Colonic mucosa (tissue), 4 donors: ENCODE measurements at places on chromosomes 5 and 9. TPM values are rescaled to one million over a fixed set of nuclear protein-coding genes. Genes with fewer than 3 reads are reported as not detected.

SLC4A9 gene
- total RNA-seq = not detected

ADAMTSL1 gene
- 10.2 TPM for total RNA-seq

DNA sequence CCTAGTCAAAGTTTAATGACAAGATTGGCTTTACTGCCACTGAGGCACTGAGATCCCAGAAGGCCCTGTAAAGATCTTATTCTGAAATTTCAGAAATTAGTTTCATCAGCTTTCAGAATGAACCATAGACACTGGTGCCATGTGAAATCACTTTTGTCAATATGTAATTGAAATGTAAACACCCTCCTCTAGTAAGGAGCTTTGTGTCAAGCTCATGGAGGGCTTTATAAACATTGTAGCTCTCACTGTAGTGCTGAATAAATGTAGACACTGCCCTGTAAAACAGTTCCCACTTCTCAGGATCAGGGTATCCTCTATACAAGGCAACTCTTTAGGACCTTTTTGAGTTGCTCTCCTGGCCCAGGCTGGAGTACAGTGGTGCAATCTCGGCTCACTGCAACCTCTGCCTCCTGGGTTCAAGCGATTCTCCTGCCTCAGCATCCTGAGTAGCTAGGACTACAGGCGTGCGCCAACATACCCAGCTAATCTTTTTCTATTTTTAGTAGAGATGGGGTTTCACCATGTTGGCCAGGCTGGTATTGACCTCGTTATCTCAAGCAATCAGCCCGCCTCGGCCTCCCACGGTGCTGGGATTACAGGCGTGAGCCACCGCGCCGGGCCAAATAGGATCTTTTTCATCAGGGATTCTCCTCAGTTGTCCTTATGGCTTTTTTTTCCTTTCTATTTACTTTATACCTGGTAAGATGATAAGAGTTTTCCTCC lies 1823.9 kb upstream of the CDH9 start:
- no peaks in the 10 kb centered on the region for H3K4me1 ChIP-seq
- H3K36me3 ChIP-seq = no peaks in the 10 kb centered on the region
- H3K4me3 ChIP-seq = no peak overlapping the region
- H3K27me3 ChIP-seq = no peaks in the 10 kb centered on the region
- H3K27ac ChIP-seq = no peak overlapping the region
- no peak for DNase-seq

DNA sequence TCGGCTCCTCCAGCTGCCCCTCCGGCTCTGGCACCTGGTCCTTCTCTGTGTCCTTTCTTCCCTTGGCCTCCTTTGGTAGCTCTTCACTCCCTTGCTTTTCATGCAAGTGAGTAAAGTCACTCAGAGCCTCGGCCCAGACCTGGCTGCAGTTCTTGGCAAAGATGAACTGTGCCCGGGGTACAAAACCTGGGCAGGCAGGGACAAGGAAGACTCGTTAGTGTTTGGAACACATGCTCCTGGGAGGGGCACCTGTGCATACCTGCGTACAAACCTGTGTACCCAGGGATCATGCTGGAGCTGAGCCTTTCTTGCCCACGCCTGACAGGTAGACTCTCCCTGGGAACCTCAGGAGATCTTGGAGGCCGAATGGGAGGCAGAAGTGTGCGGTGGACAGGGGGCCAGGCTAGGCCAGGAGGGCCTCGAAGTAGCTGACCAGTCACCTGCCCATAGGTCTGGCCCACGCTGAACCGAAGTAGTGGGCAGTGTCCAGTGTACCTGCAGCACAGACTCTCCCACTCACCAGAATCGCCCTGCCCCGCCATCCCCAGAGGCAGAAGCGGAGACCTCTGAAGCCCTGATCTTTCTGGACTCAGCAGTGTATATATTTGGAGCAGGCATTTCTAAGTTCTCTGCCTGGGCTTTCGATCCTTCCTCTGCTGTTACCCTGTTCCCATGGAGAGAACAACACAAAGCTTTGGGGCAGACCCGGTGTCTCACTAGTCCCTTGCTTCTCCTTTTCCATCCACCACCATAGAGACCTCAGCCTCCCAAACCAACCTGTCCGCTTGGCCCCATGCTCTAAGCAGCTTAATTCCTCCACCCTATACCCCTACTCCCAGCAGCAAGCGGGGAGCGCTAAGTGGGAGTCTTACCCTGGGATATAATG lies 41.9 kb upstream of the TESK1 start:
- no peaks in the 10 kb centered on the region for H3K4me1 ChIP-seq
- H3K36me3 ChIP-seq = no peaks in the 10 kb centered on the region
- no peak overlapping the region for H3K4me3 ChIP-seq
- no peak overlapping the region for H3K27ac ChIP-seq
- H3K27me3 ChIP-seq = no peaks in the 10 kb centered on the region

- H3K4me1 ChIP-seq = no peaks in the 10 kb centered on the region
- H3K27me3 ChIP-seq = peaks cover 20% of the 10 kb centered on the region
- DNase-seq = peak; percentile 43
- no peaks in the 10 kb centered on the region for H3K36me3 ChIP-seq
Observed at GRCh38 chr9:129696944-129697655, 31.7 kb downstream of the PRRX2 start.

DNA sequence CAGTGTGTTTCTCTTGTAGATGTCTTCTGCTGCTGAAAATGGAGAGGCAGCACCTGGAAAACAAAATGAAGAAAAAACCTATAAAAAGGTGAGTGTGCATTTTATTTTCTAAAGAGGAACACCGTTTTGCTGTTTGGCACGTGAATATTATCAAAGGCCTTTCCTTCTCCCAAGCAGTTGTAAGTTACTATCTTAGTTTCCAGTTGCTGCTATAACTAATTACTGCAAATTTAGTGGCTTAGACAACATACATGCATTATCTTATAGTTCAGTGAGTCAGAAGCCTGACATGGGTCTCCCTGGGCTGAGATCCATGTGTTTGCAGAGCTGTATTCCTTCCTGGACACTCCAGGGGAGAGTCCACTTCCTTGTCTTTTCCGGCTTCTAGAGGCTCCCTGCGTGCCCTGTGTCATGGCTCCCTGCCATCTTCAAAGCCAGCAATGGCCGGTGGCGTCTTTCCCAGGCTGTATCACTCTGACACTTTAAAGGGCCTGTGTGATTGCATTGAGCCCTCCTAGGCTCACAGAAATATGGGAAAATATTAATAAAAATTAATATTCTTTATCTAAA lies 117.6 kb downstream of the PIP5K1B start:
- peak; percentile 44 for DNase-seq
- H3K27ac ChIP-seq = no peak overlapping the region
- H3K4me3 ChIP-seq = no peak overlapping the region

DNA sequence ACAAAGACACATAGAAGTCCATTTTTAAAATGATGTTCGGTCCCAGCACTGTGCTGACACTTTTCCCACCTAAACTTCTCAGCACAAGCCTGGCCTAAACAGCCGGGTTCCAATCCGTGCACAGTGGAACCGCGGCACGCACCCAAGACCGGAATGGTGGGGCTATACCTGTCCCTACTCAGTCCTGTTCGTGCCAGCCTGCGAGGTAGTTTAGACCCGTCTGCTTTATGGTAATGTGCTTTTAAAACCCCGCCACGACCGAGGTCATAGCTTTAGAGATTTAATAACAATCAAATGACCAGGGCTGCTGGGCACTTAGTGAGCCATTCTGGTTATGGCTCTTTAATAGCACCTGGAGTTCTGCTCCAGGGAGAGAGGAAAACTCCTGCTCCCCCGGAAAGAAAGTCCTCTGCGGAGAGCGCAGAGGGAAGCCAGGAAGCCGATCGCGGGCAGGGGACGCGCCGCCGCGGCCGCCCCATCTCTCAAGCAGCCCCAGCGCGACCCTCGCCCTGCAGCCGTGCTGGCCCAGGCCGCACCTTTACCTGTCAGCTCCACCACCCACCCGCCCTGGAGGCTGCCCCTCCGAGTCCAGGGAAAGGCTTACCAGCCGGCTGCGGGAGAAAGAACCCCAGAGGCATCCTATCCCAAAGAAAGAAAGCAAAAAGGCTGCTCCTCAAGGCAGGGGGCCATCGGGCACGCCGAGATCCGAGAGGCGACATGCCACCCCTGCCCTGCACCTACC lies 511 bp downstream of the ARL15 start:
- peak overlapping the region; percentile 93 for H3K27ac ChIP-seq
- no peaks in the 10 kb centered on the region for H3K27me3 ChIP-seq
- peak; percentile 61 for DNase-seq
- no peaks in the 10 kb centered on the region for H3K4me1 ChIP-seq
- H3K4me3 ChIP-seq = peak overlapping the region; percentile 89

- DNase-seq = no peak
- H3K4me3 ChIP-seq = no peak overlapping the region
- no peaks in the 10 kb centered on the region for H3K36me3 ChIP-seq
Observed at GRCh38 chr9:23538067-23538402, 288.0 kb downstream of the ELAVL2 start.

GRCh38 chr5:123155446-123155960 lies 66.5 kb downstream of the PRDM6 start:
- H3K27me3 ChIP-seq = no peaks in the 10 kb centered on the region
- no peaks in the 10 kb centered on the region for H3K4me1 ChIP-seq
- H3K4me3 ChIP-seq = no peak overlapping the region
- H3K36me3 ChIP-seq = no peaks in the 10 kb centered on the region

DNA sequence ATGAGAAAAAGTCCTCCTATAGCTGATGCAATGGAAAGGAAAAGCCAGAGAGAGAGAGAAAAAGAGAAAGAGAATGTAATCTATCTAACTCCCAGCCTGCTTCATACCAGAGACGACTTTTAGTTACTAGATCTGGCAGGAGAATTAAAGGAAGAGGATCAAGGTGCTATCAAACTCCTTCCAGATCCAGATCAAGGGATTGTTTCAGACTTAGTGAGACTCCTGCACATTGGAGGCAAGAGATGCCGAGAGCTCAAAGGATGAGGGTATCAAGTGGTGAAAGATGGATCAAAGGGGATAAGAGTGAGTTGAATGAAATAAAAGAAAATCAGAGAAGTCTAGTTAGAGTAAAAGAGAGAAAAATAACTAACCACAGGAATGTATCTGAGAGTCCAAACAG lies 478.6 kb downstream of the KIF4B start:
- no peak overlapping the region for H3K27ac ChIP-seq
- H3K4me1 ChIP-seq = no peaks in the 10 kb centered on the region
- no peaks in the 10 kb centered on the region for H3K27me3 ChIP-seq
- DNase-seq = no peak
- H3K4me3 ChIP-seq = no peak overlapping the region

MYORG gene
- 57.0 TPM for total RNA-seq

- no peaks in the 10 kb centered on the region for H3K4me1 ChIP-seq
- H3K27me3 ChIP-seq = no peaks in the 10 kb centered on the region
- DNase-seq = no peak
- no peak overlapping the region for H3K27ac ChIP-seq
- H3K4me3 ChIP-seq = no peak overlapping the region
Observed at GRCh38 chr5:88544671-88545070, 276.0 kb upstream of the TMEM161B start.

- no peak for DNase-seq
- H3K4me1 ChIP-seq = no peaks in the 10 kb centered on the region
- no peaks in the 10 kb centered on the region for H3K36me3 ChIP-seq
- no peak overlapping the region for H3K4me3 ChIP-seq
- no peaks in the 10 kb centered on the region for H3K27me3 ChIP-seq
Observed at GRCh38 chr5:78926252-78926651, 58.9 kb downstream of the ARSB start.

MARVELD2 gene
- 51.0 TPM for total RNA-seq

- no peaks in the 10 kb centered on the region for H3K4me1 ChIP-seq
- no peaks in the 10 kb centered on the region for H3K36me3 ChIP-seq
Observed at GRCh38 chr9:81416476-81417298, 272.7 kb downstream of the TLE1 start.

GRCh38 chr9:125413579-125413978 lies 152.0 kb downstream of the GAPVD1 start:
- H3K4me1 ChIP-seq = peaks cover 1% of the 10 kb centered on the region
- no peak overlapping the region for H3K27ac ChIP-seq
- H3K4me3 ChIP-seq = no peak overlapping the region
- no peak for DNase-seq

- no peaks in the 10 kb centered on the region for H3K27me3 ChIP-seq
- no peak overlapping the region for H3K27ac ChIP-seq
- no peak overlapping the region for H3K4me3 ChIP-seq
- DNase-seq = no peak
Observed at GRCh38 chr5:155987265-155987810, 339.6 kb upstream of the SGCD start.

DNA sequence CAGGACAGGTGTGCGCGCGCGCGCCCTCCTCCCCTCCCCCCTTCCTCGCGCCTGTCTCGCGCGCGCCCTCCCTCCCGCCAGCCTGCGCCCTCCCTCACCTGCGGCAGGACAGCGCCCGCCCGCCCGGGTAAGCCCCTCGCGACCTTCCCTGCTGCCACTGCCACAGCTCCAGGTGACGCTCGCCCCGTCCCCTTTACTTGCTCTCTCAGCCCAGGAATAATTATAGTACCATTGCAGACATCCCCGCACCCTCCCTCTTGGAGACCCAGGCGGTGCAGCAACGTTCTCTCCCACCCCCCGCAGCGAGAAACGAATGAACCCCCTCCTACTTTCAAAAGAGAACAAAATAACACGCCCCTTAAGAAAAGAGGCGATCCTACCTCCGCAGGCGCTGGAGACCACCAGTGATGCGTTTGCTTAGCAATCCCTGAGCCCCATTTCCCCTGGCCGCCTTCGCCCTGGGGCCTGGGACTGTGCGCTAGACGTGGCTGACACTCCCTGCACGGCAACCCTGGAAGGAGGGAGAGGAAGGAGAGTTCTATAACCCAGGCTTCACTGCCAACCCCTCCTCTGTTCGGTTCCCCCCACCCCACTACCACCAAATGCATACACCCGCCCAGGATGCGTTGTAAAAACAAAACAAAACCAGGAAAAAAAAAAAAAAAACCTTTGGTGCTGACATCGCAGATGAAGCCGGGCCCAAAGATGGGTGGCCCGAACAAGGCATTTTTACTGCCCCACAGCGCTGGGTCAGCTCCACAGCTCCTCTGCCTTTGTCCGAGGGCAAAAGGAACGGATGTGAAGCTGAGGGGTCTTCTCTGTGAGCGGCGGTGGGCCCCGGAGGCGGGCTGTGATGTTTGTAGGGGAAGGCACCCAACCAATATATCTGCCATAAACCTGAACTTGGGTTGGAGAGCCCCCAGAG lies 5.6 kb upstream of the PURA start:
- no peaks in the 10 kb centered on the region for H3K36me3 ChIP-seq
- DNase-seq = peak; percentile 56
- H3K27me3 ChIP-seq = no peaks in the 10 kb centered on the region
- no peaks in the 10 kb centered on the region for H3K4me1 ChIP-seq

GRCh38 chr9:16238623-16239138 lies 631.8 kb downstream of the BNC2 start:
- no peak overlapping the region for H3K4me3 ChIP-seq
- DNase-seq = no peak
- H3K4me1 ChIP-seq = no peaks in the 10 kb centered on the region
- H3K36me3 ChIP-seq = no peaks in the 10 kb centered on the region

GRCh38 chr5:147831465-147831864 lies at the start of gene SPINK1:
TSS of gene SPINK1 (minus strand) at chr5:147831671. CDS start at chr5:147831577, 94 bp downstream.
- no peaks in the 10 kb centered on the region for H3K36me3 ChIP-seq
- H3K4me3 ChIP-seq = peak within 1 kb of the TSS; percentile 17

DNA sequence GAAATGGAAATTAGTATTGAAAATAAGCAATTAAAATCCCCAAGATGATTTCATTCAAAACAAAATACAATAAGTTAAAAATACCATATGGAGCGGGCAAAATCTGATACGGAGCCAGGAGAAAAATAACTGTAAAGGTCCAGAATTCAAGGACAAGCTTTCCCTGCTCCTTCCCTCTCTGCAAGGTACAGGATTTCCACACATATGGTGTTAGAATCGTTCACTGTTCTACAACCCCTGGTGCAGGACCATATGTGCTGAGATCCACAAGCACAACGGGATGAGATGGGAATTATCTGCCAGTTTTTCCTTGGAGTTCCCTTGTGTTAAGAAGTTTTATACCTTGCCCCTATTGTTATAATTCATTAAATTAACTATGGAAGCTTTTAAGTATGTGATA lies 94.7 kb upstream of the DMAC1 start:
- no peaks in the 10 kb centered on the region for H3K27me3 ChIP-seq
- no peak overlapping the region for H3K27ac ChIP-seq
- H3K36me3 ChIP-seq = no peaks in the 10 kb centered on the region
- H3K4me1 ChIP-seq = no peaks in the 10 kb centered on the region
- H3K4me3 ChIP-seq = no peak overlapping the region
